Activated CD4-positive, alpha-beta T cell treated with anti-CD3 and anti-CD28 coated beads, Interleukin-2, Interleukin-4, amounts not matched to agents 100 ng/mL and 50 ng/mL, durations not matched to agents 16 hours and 8 hours (primary cell): ENCODE measurements at places on chromosomes 2 and 18.

DNA sequence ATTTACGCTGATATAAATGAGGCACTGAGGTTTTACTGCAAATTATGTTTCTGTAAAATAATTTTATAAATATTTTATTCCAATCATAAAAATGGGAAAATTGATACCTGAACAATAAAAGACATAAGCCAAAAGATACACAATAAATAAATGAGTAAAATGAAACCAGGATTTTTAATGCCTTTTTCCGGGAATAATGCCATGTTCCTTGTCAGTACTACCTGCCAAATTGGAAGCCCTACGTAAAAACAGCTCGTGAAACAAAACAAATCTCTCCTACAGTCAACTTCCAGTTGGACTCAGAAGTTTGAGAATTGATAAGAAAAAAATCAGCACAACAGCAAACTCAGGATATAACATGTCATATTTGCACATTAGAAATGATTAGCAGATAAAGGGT, 18.0 kb downstream of the GALNT3 start:
- no peak for DNase-seq

DNA sequence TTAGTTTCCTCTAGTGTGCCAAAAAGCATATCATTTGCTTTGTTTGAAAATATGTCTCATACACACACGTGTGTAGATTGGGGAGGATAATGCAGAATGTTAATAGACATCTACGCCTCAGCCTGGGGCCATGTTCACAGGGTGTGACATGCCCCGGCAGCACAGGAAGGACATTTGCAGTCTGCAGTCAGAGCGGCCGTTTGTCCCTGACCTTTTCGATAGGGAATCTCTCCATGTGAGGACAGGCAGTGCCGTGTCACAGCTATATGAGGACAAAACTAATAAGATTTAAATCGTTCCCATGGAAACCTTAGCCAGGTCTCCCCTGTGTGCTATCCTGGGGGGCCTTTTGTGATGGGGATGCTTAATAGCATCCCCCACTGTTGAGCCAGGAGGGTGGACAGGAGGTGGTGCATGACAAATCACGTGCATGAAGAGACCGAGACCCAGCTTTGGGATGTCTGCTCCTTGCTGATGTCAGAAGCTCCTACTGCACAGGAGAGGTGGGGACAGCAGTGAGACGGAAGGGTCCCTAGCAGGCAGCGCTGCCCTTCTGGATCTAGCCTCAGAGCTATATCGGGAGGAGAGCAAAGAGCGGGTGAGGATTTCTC, 100.6 kb downstream of the RNF144A start:
- DNase-seq: no peak

DNA sequence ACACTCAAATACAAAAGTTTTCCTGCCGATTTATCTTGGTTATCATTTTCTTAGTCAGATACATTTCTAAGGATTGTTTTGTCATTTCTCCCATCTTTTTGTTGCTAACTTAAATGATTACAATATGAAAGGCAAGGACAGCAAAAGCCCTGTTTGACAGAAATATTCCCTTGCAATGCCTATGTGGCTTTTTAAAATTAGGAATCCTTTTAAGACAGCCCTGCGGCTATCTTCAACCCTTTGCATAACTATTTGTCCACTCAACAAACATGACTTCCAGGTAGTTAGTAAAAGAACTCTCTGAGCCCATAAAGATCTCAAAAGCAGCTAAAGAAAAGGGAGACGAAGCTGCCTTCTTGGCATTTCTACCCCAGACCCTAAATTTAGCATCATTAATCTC, 179.7 kb upstream of the CDH20 start:
- no peak for DNase-seq

GRCh38 chr2:128558895-128559532, 240.3 kb upstream of the HS6ST1 start:
- no peak for DNase-seq

- DNase-seq: no peak
Observed at GRCh38 chr2:104430359-104430740, 423.6 kb upstream of the POU3F3 start.

DNA sequence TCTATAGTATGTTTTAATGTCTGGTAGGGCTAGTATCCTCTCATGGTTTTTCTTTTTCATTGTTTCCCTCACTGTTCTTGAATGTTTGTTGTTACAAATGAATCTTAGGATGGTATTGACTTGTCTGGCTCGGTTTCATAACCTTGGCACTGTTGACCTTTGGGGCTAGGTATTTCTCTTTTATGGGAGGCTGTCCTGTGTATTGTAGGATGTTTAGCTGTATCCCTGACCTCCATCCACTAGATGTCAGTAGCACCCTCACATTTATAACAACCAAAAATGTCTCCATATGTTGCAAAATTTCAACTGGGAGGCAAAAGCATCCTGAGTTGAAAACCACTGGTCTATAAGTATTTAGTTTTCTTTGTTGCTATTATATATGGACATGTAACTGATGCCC, 7.0 kb upstream of the AOX1 start:
- peak; percentile 21 for DNase-seq

- DNase-seq: no peak
Observed at GRCh38 chr2:82796132-82796531, 1662.9 kb downstream of the SUCLG1 start.

DNA sequence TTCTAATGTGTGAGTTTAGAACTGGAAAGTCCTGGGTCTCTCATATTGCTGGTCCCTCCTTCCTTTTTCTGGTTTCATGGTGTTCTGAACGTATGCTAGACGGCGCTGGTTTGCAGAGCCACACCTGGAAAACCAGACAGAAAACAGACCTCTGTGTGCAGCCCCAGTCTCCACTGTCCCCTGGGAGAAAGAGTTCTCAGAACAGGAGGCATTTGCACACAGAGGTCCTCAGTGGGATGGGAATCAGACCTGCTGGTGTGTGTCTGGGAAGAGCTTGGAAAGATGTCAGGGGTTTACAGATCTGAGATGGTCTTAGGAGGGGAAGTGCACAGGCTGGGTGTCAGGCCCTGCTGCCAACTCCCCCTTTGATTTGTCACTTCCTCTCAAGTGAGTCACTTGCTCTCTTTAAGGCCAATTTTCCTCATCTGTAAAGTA, 14.9 kb upstream of the MBP start:
- DNase-seq: no peak

DNA sequence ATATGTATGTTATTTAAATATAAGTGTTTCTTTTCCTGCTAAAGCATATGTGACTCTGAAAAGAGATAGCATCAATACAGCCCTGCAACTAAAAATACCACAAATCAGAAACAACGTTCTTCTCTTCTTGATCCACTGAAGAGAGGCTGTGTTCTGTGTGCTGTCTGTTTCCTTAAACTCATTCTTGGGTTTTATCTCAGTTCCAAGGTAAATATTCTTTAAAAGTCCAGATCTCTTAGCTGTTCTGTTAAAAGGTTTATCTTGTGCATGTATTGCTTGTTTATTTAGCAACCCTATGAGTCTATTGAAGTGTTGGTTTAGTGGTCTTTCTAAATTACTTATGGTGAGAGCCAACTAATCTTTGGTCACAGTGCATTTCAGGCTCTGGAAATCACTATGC, 173.3 kb upstream of the NT5C1B start:
- DNase-seq: no peak

- no peak for DNase-seq
Observed at GRCh38 chr2:233940376-233941276, 23.5 kb downstream of the TRPM8 start.

- no peak for DNase-seq
Observed at GRCh38 chr2:128615571-128615970, 296.9 kb upstream of the HS6ST1 start.

GRCh38 chr2:183416753-183417152, 292.5 kb downstream of the NUP35 start:
- DNase-seq: no peak

DNA sequence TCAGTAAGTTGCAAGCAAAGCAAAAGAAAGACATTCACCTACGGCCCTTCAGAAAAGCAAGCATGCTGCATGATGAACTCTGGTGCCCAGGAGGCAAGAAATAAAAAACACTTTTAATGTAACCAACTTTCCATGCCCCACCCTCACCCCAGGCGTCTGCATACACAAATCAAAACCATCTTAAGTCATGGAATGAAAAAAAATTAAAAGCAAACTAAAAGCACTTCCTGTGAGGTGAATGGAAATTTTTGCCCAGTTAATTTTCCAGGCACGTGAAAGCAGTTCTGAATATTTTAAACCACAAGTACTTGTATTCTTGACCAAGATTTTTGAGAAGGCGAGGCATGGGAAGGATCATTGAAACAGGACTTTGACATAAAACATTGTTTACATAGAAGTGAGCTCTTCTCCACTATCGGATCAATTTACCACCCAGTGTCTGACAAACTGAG, 2.5 kb upstream of the ICOS start:
- peak; percentile 73 for DNase-seq

GRCh38 chr2:13667415-13667757, 950.6 kb downstream of the TRIB2 start:
- no peak for DNase-seq

DNA sequence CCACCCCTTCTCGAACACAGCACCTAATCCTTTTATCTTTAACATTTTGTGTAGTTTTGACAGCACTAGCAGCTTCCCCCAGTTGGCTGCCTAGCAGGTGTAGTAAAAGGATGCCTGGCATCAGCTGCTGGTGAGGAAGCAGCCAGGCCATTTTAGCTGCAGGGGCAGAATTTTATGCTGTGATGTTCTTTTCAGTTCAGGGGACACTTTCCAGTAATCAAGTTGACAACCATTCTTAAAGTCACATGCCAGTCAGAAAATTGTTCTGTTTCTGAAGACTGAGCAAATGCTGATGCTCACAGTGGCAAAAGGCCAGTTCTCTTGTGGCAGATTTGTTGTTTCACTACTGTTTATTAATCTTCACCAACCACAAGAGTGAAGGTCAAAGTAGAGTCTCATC, 570.8 kb downstream of the CCDC85A start:
- DNase-seq: no peak

DNA sequence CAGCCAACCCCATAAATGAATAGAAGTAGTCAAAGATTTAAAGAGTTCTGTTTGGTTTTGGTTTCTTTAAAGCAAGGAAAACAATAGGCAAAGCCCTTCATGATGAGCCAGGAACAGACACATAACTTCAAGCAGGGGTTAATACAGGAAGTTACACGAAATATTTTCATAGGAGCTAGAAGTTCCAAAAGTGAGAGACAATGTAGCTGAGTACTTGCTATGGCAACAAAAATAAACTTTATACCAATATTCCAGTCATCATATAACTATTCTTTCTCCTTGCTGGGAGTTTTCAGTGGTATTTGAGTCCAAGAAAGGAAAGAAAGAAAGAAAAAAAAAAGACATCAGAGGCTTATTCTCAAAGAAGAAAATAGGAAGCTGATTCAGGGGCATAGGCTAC, 56.2 kb downstream of the COBLL1 start:
- DNase-seq: no peak

GRCh38 chr2:86022661-86023365, 82.9 kb downstream of the POLR1A start:
- no peak for DNase-seq

DNA sequence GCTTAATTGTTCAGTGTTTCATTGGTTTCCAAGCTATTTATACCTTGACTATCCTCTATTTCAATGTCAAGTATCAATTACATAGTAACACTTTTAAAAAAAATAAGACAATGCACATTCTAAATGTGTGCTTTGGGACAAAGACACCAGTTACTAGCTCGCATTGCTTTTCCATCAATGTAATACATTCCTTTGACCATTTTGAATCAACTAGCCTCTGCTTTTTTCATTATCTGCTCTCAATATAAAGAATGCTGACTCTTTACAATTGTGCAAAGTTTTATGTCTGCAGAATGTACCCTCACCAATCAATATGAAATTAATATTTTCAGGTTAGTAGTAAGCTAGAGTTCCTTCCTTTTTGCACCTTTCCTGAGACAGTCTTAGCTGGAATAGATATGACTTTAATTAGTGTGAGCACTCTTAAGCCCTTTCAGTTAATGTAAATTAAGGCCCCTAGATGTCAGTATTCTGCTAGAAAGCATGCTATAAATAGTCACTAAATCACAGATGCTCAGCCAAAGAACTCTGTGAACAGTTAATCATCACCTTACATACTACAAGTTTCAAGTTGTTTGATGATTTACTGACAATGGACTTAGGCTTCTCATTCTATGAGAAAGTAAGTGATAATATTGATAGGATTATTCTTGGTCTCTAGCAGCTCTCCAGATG, 413.6 kb downstream of the PTH2R start:
- DNase-seq: no peak

DNA sequence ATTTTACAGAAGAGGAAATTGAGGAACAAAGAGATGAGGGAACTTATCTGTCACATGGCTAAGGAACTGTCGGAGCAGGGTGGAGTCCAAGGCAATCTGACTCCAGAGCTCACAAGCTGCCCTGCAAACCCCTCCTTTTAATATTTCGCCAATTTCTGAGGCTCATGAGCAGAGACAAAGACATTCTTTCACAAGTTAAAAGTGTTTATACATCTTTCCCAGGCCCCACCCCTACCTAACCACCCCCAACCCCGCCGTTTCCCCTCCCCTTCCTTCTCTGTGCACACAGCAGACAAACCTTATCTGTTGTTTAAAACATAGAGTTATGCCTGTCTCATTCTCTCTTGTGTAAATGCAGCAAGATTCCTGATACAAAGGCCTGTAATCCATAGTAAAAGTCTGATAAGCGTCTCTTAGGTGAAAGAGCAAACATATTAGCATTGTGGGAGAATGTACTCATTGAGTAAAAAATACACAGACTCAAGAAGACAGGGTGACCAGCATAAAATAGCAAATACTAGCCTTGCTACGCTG, 44.3 kb downstream of the EPHA4 start:
- no peak for DNase-seq

- no peak for DNase-seq
Observed at GRCh38 chr2:69745035-69745434, 3.1 kb downstream of the ANXA4 start.

GRCh38 chr2:9471206-9471605, 3.1 kb upstream of the IAH1 start:
- no peak for DNase-seq

DNA sequence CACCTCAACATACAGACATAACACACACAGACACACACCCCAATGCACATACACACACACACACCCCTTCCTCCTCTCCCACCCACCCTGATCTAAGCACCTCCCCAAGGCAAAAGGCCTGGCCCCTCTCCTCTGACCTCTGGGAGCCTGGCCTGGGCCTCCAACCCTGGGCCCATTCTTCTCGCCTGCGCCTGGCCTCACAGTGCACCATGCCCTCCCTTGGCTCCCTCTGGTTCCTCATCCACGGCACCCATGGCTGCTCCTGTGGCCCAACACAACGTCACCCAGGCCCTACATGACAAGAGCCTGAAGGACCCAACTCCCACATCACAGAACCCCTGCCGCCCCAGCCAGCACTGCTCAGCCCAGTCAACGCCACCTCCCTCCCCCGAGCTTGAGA, 281.3 kb downstream of the CELF4 start:
- DNase-seq: no peak

- DNase-seq: no peak
Observed at GRCh38 chr18:75739682-75740081, 312.2 kb upstream of the SMIM21 start.

DNA sequence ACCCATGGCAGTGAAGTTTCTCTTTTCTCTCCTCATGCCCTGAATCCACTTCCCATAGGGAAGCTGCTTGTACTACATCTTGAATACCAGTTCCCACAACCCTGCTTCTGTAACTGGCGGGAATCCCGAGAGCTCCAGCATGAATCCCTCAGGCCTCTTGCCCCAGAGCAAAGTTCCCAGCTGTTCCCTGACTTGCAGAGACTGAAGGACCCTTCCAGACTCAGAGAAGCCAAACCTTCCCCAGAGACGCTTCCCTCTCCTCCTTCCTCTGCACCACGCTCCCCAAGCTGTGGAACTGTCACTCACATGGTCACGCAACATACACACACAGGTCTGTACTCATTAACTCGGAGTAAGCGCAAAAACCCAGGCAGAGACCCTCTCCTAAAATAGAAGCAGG, 26.4 kb downstream of the TRAPPC12 start:
- DNase-seq: no peak

- DNase-seq: no peak
Observed at GRCh38 chr2:126893153-126893552, 5.5 kb upstream of the TEX51 start.
